ENCODE measurements at places on chromosomes 2 and 18.

- no peak for DNase-seq
Measured at GRCh38 chr2:96846825-96847224, 3.0 kb upstream of the ANKRD23 start.

GRCh38 chr2:20352230-20352578 lies 1.6 kb upstream of the PUM2 start:
- DNase-seq = no peak

- DNase-seq = no peak
Measured at GRCh38 chr2:203893401-203893800, 25.8 kb downstream of the CTLA4 start.

DNA sequence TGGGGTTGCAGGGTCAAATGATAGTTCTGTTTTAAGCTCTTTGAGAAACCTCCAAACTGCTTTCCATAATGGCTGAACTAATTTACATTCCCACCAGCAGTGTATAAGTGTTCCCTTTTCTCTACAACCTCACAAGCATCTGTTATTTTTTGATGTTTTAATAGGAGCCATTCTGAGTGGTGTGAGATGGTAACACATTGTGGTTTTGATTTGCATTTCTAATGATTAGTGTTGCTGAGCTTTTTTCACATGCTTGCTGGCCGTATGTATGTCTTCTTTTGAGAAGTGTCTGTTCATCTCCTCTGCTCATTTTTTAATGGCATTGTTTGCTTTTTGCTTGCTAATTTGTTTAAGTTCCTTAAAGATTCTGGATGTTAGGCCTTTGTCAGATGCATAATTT lies 107.7 kb downstream of the PDE11A start:
- no peak for DNase-seq

GRCh38 chr18:32610176-32610575 lies 139.5 kb upstream of the GAREM1 start:
- DNase-seq = no peak

DNA sequence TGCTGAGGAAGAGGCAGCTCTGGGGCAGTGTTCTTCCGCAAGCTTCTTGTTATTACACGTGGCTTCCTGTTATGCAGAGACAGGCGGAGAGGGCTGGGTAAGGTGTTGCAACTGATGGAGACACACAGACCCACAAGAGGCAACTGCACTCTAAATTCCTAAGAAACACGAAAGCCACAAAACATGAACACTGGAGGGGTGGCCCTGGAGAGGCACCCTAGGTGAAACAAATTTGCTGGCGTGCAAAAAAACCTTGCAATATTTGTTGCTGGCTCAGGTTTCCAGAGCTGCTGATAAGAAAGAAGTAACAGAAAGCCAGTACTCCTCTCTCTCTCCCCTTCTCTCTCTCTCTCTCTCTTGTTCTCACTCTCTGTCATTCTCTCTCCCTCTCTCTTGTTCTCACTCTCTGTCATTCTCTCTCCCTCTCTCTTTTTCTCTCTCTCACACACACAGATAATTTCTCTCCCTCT lies 31.8 kb downstream of the ARHGAP25 start:
- DNase-seq = no peak

GRCh38 chr2:48707466-48707865 lies 48.1 kb downstream of the LHCGR start:
- peak; percentile 50 for DNase-seq

GRCh38 chr18:13185675-13186198 lies 32.8 kb upstream of the LDLRAD4 start:
- DNase-seq = no peak

DNA sequence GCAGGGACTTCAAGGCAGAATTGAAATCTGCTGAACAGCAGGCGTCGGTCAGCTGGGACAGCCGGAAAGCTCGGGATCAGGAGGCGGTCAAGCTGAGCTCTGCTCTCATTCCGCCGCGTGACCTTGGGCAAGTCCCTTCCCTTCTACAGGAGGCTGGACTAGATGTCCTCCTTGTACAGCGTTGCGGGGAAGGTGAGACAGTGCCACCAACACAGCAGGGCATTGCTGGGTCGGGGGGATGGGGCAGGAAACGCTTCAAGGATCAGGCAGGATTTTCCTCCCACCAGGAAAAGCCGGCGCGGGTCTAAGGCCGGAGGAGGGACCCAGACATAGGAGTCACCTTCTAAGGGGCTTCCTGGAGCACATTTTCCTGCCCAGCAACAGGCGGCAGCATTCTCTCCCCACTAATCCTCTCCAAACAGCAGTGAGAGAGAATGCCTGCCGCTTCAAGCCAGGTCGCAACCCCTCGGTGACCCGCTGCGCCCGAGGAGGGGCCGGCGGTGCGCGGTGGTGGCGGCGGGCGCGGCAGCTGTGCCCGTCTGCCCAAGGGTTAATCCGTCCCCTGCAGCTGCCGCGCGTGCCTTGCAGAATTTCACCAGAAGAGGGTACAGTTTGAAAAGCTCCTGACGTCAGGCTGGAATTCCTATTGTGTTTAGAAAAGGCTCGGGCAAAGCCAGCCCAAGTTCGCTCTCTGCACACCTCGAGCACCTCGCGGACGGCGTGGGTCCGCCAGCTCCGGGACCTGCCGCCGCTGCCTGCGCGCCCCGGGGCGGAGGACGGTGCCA lies at the start of gene KCNF1:
Gene KCNF1 (plus strand): TSS at position 644 of the 785 bp plus-strand sequence. CDS start 493 bp downstream, outside the sequence.
- peak; percentile 35 for DNase-seq

GRCh38 chr2:157839162-157839801 lies 36.8 kb downstream of the ACVR1 start:
- DNase-seq = no peak

GRCh38 chr2:74415762-74416395 lies 5.5 kb downstream of the C2orf81 start:
- no peak for DNase-seq

- no peak for DNase-seq
Measured at GRCh38 chr2:46991985-46992384, 76.4 kb upstream of the MCFD2 start.

DNA sequence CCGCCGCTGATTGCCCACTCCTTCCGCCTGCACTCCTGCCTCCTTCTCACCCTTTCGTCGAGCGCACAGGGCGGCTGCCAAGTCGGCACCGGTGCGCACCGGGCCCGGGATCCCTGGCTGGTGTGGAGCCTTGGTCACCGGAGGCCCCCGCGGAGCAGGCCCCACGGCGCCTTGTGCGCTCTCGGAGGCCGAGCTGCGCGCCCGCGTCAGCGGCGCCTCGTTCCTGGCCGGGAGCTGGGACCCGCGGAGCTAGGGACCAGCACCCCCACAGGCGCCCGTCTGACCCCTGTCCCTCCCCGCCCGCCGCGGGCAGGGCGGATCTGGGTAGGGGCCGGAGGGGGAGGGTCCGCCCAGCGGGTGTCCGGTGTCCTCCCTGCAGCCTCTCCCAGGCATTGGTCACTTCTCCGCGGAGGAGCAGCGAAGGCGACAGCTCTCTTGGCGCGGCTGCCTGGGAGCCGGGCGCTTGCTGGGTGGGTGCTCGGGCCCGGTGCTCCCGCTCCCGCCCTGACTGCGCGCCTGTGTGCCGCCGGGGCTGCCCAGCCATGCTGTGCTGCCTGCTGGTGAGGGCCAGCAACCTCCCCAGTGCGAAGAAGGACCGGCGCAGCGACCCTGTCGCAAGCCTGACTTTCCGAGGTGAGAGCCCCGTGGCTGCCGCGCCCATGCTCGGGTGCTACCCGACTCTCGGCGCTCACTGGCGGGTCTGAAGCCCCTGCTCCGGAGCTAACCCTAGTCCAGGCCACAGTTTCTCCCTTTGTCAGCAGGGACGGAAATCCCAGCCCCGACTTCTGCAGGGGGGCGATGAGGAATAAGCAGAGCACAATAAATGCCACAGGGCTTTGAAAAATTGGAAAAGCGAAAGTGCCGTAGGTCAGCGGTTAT lies 13.2 kb downstream of the DYSF start:
- DNase-seq = peak; percentile 54

DNA sequence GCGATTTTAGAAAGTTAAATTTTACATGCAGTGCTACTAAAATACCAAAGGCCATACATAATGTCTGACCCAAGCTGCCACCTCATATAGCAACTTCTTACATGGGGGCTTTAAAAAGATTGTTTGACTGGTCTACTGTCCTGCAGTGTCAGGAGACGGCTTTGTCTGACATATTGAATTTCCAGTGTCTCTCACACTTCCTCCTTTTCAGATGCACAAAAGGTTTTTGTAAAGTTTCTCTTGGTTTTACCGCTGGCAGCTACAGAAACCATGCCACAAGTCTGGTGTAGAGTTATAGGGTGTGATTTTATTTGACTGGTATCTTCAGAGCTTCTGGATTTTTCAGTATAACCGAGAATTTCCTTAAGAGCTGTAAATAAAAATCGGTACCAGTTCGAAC lies 1.1 kb upstream of the ASAP2 start:
- no peak for DNase-seq

DNA sequence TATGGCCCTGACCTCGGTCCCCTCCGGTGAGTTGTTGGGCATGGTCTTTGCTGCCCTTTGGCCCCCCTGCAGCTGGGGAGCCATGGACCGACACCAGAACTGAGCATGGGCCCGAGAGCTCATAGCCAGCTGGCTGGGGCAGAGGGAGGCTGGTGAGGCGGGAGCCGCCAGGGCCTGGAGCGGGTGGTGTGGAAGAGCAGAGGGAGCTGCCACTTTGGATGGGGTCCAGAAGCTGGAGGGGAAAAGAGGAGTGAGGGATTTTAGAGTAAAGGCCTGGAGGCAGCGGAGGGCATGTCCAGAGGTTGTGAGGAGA lies 16.5 kb upstream of the CNNM3 start:
- no peak for DNase-seq

- DNase-seq = no peak
Measured at GRCh38 chr2:222942561-222942960, 81.7 kb downstream of the ACSL3 start.

DNA sequence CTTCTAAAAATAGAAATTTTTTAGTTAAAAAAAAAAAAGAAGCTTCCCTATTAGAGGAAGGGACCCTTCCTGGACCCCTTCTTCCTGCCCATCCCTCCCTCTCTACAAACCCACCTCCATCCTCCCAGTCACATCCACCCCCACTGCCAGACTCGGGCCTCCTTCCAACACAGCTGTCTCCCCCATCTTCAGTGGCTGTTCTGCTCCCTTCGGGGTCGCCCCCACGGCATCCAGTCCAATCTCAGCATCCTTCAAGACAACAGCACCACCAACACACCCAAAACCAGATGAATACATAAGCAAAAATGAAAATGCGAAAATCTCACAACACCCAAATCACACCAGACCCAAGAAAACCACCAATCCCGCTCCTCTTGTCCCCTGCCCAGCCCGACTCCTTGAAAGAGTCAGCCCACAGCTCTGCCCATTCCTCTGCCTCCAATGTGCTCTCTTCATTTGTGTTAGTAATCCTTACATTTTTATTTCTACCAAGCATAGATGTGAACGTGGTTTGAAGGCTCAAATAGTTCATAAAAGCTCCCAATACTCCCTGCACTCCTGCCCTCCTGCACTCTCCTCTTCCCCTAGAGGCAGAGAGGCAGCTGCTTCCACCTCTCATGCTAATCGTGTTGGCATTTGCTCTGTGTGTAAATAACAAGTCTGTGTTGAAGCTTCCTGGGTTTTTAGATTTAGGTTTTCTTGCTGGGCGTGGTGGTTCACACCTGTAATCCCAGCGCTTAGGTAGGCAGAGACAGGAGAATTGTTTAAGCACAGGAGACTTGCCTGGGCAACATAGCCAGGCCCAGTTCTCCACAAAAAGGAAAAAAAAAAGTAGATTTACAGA lies 37.0 kb downstream of the MAL start:
- DNase-seq = no peak

DNA sequence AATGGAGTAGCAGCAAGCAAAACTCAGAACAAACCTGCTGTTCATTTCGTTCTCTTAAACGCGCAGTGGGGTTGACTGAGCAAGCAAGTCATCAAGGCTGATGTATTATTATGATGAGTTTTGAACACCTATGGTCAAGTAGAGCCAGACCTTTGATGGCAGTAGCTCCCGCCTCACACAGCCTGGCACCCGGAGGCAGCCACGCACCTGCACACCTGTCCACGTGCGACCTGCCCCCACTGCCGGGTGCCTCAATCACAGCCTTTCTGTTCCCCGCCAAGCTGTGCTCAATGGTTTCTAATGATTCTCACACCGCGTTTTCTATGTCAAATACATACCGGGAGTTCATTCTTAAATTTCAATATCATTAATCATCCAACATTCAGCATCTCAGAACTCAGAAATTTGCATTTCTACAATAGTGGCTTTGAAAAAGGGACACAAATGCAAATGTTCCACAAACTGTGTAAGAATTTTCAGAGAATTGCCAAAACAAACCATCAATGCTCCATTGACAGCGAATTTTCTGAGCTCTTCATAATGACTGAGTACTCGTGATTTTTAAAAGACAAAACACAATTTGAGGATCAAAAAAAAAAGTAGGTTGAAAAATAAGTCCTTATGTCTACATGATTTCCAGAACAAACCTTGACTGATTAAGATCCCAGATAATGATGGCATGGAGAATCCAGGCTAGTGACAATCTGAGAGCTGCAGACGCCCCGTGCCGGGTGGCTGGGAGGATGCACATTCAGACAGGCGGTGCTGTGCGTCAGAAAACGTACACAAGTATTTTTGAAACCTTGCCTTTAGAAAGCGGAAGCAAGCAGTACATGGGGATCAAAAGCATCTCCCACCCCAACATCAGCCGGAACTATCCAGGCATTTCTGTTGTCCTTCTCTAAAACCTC lies 56.6 kb downstream of the HDAC4 start:
- no peak for DNase-seq

DNA sequence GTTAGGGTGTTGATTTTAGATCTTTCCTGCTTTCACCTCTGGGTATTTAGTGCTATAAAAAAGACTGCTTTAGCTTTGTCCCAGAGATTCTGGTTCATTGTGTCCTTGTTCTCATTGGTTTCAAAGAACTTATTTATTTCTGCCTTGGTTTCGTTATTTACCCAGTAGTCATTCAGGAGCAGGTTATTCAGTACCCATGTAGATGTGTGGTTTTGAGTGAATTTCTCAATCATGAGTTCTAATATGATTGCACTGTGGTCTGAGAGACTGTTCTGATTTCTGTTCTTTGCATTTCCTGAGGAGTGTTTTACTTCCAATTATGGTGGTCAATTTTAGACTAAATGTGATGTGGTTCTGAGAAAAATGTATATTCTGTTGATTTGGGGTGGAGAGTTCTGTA lies 167.1 kb upstream of the KYNU start:
- no peak for DNase-seq

DNA sequence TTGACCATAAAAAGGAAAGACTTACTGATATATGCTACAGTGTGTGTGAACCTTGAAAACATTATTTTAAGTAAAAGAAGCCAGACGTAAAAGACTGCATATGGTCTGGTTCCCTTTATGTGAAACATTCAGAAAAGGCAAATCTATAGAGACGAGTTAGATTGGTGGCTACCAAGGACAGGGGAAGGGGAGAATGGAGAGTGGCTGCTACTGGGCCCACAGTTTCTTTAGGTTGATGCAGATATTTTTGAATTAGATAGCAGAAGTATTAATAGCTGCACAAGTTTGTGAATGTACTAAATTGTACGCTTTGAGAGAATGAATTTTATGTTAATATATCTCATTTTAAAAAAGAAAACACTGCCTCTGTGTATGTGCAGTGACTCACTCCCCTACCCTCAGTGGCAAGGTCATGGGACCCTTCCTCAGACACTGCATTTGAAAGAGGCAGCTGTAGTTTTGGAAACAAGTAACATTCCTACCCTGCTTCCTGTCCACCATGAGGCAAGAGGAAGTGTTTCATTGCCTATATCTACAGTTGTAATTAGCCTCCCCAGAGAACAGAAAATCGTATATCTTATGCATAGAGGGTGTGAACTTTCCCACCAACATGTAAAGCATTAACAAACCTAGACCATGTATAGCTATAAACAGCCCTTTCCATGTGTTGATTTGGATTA lies 29.8 kb upstream of the ARMC9 start:
- DNase-seq = no peak

- no peak for DNase-seq
Measured at GRCh38 chr2:149290662-149291061, 39.7 kb upstream of the LYPD6 start.
